ENCODE measurements at places on chromosomes 11 and 22. TPM values are rescaled to one million over a fixed set of nuclear protein-coding genes. Genes with fewer than 3 reads are reported as not detected.
A peak's percentile ranks its signal among the peaks of the same experiment; 100 is the strongest.

DNA sequence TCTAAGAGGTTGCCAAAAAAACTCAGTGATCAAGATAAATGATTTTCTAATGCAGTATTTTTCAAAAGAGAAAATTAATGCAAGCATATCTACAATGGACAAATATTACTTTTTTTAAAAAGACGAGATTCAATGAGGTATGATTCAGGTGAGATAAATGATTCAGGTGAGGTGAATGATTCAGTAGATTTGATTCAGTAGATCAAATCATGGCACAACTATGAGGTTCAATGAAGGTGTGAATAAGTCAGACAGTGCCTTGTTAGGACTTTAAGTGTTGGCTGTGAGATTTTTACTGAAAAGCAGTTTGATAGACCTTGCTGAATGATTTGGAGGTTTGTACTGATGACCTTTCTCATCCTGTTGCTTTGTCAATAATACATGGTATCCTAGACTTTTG is 742.2 kb downstream of the NELL1 start:
- no peak for DNase-seq
- no peak overlapping the region for H3K27ac ChIP-seq
- no peak overlapping the region for H3K4me3 ChIP-seq
- no peaks in the 10 kb centered on the region for H3K36me3 ChIP-seq

DNA sequence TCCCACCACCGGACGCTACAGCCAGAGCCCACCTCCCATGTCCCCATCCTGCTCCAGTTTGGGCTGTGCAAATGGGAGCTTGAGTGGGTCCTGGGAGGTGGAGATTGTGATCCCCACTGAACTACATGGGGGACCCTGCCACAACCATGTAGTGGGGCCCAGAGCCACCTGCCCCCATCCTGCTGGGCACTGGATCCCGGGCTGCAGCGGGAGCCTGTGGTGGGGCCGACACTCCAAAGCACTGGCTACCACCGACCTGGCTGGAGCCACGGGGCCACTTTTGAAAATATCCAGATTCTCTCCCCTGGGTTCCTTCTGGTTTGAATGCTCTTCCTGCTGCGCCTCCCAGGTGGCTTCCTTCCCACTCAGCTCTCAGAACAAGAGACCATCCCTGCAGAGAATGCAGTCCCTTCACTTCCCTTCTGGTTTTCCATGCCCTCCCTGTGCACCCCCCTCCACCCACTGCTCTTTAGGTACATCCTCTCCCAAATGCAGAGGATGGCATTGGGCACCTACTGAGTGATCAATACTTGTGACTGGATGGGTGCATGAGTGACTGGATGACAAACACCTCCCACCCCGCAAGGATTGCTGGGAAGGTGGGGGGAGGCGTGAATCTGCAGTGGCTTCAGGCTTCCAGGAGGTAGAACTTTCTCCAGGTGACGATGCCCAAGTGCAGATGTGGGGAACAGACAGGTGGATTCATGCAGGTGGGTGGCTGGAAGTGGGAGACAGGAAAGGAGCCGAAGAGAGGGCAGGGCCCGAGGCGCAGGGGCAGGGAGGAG is 846 bp upstream of the UNC93B1 start:
- H3K4me1 ChIP-seq = no peaks in the 10 kb centered on the region
- no peak for DNase-seq
- H3K4me3 ChIP-seq = no peak overlapping the region
- no peak overlapping the region for H3K27ac ChIP-seq
- no peaks in the 10 kb centered on the region for H3K27me3 ChIP-seq

- no peak overlapping the region for H3K27ac ChIP-seq
- H3K36me3 ChIP-seq = no peaks in the 10 kb centered on the region
- no peak overlapping the region for H3K4me3 ChIP-seq
- no peaks in the 10 kb centered on the region for H3K27me3 ChIP-seq
These were observed 171.1 kb downstream of the TENM4 start for GRCh38 chr11:79269611-79270307.

DNA sequence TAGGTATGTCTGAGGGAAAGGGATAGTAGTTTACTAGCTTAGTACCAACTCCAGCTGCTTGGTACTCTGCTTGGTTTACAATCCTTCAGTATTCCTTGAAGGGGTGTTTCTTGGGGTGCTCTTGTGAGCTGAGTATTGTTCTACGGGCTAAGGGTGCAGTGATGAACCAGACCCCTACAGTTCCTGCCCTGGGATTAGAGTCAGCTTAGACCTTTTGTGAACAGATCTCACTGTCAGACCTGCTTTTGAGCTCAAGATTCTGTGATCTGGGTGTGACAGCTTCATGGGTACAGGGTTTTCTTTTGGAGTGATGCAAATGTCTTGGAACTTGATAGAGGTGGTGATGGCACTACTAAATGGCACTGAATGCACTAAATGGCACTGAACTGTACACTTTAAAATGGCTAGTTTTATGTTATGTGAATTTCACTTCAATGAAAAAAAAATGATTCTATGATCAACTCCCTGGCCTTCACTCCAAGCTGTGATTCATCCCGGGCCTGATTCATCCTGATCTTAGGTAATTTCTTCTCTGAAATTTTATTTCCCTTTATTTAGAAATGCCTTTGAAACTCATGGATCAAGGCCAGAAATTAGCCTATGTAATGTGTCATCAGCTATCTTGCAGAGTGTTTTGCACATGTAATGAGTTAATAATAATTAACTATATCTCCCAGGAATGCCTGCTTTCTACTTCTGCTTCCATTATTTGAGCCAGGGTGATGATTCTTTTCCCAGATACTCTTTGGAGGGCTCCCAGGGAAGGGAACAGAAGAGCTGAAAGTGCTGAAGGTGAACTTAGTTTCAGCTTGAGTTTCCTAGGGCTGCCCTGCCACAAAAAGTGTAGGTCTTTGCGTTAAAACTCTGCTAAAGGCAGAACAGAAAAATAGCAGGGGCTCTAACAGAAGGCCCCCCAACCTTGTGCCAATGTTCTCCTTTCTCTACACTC is 87.9 kb downstream of the NCAM1 start:
- no peak overlapping the region for H3K4me3 ChIP-seq
- H3K4me1 ChIP-seq = no peaks in the 10 kb centered on the region
- peak; percentile 51 for DNase-seq
- H3K36me3 ChIP-seq = no peaks in the 10 kb centered on the region
- H3K27me3 ChIP-seq = no peaks in the 10 kb centered on the region
- H3K27ac ChIP-seq = peak overlapping the region; percentile 74

DNA sequence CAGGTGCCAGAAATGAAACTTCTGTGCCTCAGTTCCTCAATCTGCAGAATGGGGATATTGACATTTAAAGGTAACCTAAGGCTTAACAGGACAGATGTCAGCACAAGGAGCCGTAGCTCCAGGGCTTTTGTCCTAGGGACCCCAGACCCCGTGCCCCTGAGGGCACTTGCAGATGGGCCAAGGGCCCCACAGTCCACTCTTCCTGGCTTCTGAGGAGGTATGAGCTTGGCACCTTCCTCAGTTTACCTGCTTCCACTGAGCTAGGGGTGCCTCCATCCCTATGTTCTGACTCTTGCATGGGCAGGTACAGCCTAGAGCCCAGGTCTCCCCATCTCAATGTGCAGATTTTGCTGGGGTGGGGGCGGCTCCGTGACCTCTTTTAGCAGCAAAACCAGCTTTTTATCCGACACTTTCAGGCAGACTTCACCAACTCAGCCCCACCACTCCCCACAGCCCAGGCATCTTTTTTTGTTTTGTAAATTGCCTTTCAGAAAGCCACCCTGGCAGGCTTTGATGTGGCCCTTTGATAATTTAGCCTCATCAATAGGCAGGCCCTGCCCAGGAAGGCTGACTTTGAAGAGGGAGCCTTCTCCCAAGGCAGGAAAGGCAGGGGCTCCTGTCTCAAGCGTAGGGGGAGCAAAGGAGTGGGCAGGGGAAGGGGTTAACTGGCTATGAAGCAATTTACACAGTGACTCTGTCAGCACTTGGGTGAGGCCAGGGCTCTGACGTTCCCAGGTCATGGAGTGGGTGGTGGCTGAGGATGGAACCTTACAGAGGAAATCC is 23.7 kb upstream of the FGF3 start:
- no peaks in the 10 kb centered on the region for H3K36me3 ChIP-seq
- H3K4me1 ChIP-seq = no peaks in the 10 kb centered on the region
- no peaks in the 10 kb centered on the region for H3K27me3 ChIP-seq
- no peak overlapping the region for H3K27ac ChIP-seq
- no peak overlapping the region for H3K4me3 ChIP-seq
- no peak for DNase-seq

The CATSPER1 gene
- total RNA-seq = not detected

DNA sequence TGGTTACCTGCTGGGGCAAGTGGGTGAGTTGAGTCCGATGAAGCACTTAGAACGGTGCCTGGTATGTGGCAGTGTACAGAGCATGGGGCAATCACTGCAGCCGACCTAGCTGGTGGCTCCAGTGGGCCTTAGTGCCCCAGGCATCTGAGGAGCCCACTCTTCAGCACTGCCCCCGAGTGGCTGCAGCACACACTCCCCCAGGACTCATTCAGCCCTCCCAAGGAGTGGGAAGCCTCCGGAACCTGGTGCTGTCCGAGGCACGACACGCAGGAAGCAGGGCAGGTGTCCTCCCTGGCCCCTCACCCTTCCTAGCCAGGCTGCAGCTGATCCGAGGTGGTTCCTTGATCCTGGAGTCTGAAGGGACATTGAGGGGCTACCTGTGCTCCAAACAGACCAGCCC is 42.4 kb upstream of the PRODH start:
- no peak overlapping the region for H3K4me3 ChIP-seq
- no peak overlapping the region for H3K27ac ChIP-seq
- H3K4me1 ChIP-seq = no peaks in the 10 kb centered on the region
- H3K27me3 ChIP-seq = no peaks in the 10 kb centered on the region
- H3K36me3 ChIP-seq = no peaks in the 10 kb centered on the region

DNA sequence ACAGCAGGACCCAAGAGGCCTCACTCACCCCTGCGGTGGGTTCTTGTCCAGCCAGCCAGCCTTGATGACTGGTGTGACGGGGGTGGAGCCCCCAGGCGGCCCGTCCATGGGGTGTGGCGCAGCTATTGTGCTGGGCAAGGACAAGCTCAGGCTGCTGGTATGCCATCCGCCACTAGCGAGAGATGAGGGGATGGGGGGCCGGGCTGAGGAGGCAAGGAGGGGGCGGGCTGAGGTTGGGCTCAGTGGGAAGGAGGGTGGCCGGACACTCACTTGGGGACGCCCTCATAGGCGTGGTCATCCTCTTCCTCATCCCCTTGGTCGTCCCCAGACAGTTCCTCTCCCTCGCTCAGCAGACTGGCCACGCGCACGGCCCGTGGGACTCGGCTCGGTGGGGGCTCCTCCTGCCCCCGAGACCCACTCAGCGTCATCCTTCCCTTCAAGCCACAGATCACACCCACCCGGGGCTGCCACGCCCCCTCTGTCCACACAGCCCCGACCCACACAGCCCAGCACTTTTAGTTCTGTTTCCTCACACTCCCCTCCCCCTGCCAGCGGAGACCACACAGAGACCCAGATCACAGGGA is 38.0 kb upstream of the PDE2A start:
- H3K27me3 ChIP-seq = no peaks in the 10 kb centered on the region
- H3K4me1 ChIP-seq = no peaks in the 10 kb centered on the region
- peak overlapping the region; percentile 38 for H3K27ac ChIP-seq

The KLHDC7B gene
- total RNA-seq = not detected

The ARHGAP20 gene
- 9.0 TPM for total RNA-seq

GRCh38 chr22:36773935-36774334 is 2.0 kb downstream of the IFT27 start:
- no peak overlapping the region for H3K4me3 ChIP-seq
- no peaks in the 10 kb centered on the region for H3K27me3 ChIP-seq
- H3K36me3 ChIP-seq = no peaks in the 10 kb centered on the region
- no peak overlapping the region for H3K27ac ChIP-seq

DNA sequence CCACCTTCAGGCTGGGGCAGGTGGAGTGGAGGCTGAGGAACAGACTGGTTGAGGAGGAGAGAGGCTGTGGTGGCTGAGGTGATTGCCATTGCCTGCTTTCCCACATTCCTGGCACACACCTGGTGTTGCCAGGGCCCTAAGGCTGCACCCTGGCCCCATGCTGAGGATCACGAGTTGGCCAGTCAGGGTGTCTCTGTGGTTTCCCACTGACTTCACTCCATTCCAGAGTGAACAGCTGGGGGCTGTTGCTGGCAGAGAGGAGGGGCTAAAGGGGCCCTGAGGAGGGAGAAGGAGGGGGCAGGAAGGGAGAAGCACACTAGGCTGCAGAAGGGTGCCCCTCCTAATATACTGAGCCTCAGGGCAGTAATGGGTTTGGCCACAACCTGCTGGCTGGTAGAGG is 1.8 kb downstream of the TMEM86A start:
- H3K27me3 ChIP-seq = no peaks in the 10 kb centered on the region
- no peaks in the 10 kb centered on the region for H3K36me3 ChIP-seq
- peak overlapping the region; percentile 93 for H3K27ac ChIP-seq
- peak overlapping the region; percentile 88 for H3K4me3 ChIP-seq
- H3K4me1 ChIP-seq = peaks cover 13% of the 10 kb centered on the region

DNA sequence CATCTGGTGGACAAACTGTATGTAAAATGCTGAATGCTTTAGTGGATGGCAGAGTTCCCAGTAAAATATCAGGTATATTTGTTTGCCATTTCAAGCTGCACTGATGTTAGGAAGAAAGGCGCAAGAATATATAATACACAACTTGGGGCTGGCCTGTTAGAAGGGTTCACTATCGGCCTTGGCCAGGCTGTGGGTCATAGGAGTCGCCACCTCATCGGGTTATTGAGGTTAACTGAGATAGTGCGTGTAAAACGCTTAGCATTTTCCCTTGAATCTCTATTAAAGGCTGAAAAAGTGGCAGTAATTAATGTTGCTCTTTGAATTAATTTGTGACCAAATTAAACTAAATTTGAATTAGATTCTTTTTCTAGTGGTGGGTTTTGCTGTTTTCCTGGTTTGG is 5.1 kb downstream of the FAM118A start:
- no peaks in the 10 kb centered on the region for H3K36me3 ChIP-seq
- no peak overlapping the region for H3K27ac ChIP-seq
- peaks cover 11% of the 10 kb centered on the region for H3K4me1 ChIP-seq
- no peaks in the 10 kb centered on the region for H3K27me3 ChIP-seq

The RAG2 gene
- 1.6 TPM for total RNA-seq

- H3K36me3 ChIP-seq = no peaks in the 10 kb centered on the region
- peaks cover 22% of the 10 kb centered on the region for H3K4me1 ChIP-seq
- H3K27me3 ChIP-seq = no peaks in the 10 kb centered on the region
- DNase-seq = no peak
- H3K4me3 ChIP-seq = no peak overlapping the region
These were observed 52.4 kb upstream of the ARFGAP3 start for GRCh38 chr22:42909363-42910058.

The NXPE1 gene
- 0.29 TPM for total RNA-seq

GRCh38 chr22:32862083-32862482 is 60.6 kb downstream of the TIMP3 start:
- DNase-seq = no peak
- no peaks in the 10 kb centered on the region for H3K27me3 ChIP-seq
- H3K4me1 ChIP-seq = no peaks in the 10 kb centered on the region
- no peak overlapping the region for H3K27ac ChIP-seq

DNA sequence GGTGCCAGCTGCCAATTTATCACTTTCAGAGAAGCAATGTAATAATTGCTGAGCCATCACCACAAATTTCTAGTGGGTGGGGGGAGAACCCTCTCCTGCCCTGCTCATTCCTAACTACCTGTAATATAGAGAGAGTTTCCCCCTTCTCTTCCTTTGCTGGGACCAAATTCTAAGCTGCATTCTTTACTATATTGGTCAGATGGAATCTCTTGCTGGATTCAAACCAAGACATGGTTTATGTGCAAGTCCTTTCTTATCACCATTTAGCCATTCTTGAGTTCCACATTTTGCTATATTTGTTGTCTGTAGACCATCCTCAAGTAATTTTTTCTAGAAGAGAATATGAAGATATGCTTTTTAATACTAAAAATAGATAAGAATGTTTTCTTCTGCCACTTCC is 452.1 kb downstream of the MN1 start:
- H3K36me3 ChIP-seq = no peaks in the 10 kb centered on the region
- H3K4me3 ChIP-seq = no peak overlapping the region
- H3K27me3 ChIP-seq = no peaks in the 10 kb centered on the region
- H3K4me1 ChIP-seq = no peaks in the 10 kb centered on the region
- no peak for DNase-seq
- H3K27ac ChIP-seq = no peak overlapping the region

- no peaks in the 10 kb centered on the region for H3K4me1 ChIP-seq
- H3K4me3 ChIP-seq = no peak overlapping the region
These were observed 1.5 kb upstream of the SLC6A5 start for GRCh38 chr11:20597680-20598484.

All from uterus (tissue), 4 donors.